ENCODE measurements at places on chromosomes 3 and 15.

DNA sequence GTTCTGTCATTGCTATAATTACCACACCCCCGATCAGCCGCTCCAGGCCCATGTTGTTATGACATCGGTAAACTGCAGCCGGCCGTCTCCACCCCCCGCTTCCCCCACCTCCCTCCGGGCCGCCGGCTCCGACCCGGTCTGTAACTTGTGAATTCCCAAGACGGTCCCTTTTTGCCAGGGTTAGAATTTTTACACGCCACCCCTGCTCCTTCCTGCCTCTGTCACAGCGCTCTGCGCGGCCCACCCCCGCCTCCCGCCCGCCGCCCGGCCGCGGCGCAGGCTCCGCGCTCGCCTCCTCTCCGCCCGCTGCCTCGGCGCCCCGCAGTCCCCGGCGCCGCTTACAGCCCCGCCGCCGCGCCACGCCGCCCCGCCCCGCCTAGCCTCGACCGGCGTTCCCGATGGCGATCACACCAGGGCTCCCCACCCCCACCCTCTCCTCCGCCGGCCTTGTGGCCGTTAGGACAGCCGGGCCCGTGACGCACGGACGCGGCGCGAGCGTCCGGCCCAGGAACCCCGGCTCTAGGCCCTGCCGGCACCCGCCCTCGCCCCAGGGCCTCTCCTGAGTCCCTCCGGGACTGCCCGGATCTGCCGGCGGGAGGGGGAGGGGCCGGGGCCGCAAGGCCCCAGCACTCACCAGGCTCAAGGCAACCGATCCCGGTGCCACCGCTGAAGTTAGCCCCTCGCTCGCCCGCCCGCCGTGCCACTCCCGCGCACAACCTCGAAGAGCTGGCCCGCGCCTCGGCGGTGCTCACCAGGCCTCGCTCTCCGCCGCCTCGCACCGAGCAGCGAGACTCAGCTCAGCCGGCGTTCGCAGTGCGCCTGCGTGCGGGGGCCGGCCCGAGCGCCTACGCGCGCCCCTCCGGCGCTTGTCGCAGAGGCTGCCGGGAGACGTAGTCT lies at the start of gene KPNA1:
Gene KPNA1, minus strand, starts transcription at position 817 of the 897 bp plus-strand sequence. CDS start 18,374 bp downstream, outside the sequence.
- DNase-seq, result peak; percentile 87
- H3K27ac ChIP-seq, result peak within 1 kb of the TSS; percentile 96
- peak within 1 kb of the TSS; percentile 95 for H3K4me3 ChIP-seq
- peaks cover 37% of the 10 kb centered on the region for H3K4me1 ChIP-seq

DNA sequence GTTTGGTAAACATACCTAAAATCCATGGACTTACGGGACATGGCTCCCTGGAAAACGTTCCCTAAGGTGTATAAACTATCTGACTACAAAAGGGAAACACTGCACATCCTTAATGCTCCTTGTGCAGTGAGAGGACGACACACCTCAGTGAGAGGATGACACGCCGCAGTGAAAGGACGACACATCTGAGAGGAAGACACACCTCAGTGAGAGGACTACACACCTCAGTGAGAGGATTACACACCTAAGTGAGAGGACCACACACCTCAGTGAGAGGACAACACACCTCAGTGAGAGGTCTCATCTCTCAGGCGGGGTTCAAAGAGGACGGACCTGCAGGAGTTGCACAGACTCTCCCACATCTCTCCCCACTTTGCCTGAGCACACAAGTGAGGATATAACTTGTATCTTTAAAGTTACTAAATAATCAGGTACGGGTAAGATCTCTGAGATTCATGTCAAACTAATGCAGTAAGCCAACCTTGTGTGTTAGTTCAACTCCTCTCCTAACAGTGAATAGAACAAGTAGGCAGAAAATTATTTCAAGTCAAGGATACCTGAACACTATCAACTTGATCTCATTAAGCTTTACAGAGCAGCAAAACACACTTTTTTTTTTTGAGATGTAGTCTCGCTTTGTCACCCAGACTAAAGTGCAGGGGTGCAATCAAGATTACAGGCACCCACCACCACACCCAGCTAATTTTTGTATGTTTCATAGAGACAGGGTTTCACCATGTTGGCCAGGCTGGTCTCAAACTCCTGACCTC lies 32.1 kb downstream of the HERC2 start:
- H3K36me3 ChIP-seq, result peaks cover 85% of the 10 kb centered on the region
- DNase-seq, result no peak
- peaks cover 29% of the 10 kb centered on the region for H3K4me1 ChIP-seq
- peaks cover 3% of the 10 kb centered on the region for H3K27me3 ChIP-seq
- H3K27ac ChIP-seq, result no peak overlapping the region
- H3K4me3 ChIP-seq, result no peak overlapping the region

DNA sequence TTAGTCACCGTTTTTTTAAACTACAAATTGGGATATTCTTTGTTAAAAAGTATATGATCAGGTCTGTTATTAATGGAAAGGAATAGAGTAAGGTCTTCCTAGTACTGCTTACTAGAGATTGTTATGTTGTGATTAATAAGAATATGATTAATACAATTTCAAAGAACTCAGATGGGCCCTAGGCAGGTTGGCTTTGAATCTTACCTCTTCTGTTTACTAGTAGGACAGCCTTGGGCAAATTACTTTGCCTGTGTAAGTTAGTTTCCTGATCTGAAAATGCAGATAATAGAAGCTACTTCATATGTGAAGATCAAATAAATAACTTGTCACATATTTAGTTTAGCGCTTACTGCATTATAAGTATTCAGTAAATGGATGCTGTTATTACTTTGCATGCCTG lies 6.9 kb downstream of the GFM1 start:
- no peak overlapping the region for H3K27ac ChIP-seq
- H3K27me3 ChIP-seq, result no peaks in the 10 kb centered on the region
- no peak for DNase-seq
- peaks cover 3% of the 10 kb centered on the region for H3K4me1 ChIP-seq
- H3K4me3 ChIP-seq, result no peak overlapping the region

- no peaks in the 10 kb centered on the region for H3K27me3 ChIP-seq
- H3K36me3 ChIP-seq, result no peaks in the 10 kb centered on the region
- no peak overlapping the region for H3K4me3 ChIP-seq
- H3K27ac ChIP-seq, result no peak overlapping the region
Measured at GRCh38 chr3:117355566-117355965, 646.0 kb downstream of the TUSC7 start.

DNA sequence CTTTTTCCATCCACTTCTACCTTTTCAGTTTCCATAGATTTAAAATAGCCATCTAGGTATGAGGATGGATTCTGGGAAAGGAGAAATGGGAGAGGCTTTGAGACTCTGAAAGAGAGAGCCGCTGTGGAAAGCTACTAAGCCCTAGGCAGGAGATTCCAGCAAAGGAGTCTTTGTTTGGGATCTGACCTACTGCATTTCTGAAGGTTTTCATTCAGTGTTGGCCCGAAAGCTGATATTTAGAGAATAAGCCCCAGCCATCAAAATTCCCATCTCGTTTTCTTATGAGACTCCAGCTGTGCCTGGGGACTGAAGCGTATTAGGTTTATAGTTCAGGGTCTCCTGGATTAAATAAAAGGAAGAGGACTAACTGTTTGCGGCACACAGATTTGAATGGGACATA lies 19.5 kb downstream of the LIPH start:
- no peak overlapping the region for H3K4me3 ChIP-seq
- H3K27ac ChIP-seq, result no peak overlapping the region
- peaks cover 7% of the 10 kb centered on the region for H3K4me1 ChIP-seq
- H3K36me3 ChIP-seq, result no peaks in the 10 kb centered on the region
- H3K27me3 ChIP-seq, result peaks cover 16% of the 10 kb centered on the region

DNA sequence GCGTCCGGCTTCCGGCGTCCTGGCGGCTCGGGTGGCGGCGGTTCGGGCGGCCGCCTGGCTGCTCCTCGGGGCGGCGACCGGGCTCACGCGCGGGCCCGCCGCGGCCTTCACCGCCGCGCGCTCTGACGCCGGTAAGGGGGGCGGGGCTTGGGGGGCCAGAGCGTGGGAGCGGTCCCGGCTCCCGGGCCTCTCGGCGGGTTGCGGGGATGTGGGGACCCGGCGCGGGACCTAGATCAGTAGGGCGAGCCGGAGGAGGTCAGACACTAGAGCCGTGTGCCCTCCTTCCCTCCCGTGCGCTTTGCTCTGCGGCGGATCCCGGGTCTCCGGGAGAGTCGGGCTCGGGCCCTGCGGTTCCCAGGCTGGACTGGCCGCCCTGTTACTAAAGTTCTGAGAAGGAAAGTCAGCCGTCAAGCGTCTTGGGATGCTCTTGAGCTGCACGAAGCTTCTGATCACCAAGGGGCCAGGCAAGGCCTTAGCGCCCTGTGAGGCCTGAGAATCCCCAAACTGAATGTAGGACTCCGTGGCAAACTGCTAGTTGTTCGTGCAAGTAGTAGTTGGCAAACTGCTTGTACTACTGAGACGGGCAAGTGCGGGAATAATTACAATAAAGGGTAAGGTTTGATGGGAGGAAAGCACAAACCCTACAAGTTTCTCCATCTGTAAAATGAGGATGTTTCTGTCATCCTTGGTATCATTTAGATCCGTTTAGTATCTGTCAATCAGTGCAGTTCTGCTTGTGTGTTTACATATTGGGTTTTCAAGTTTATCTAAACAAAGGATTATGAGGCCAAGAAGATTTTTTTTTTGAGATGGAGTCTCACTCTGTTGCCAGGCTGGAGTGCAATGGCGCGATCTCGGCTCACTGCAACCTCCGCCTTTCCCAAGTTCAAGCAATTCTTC lies 587 bp downstream of the PIGX start:
- H3K27ac ChIP-seq, result peak overlapping the region; percentile 51
- DNase-seq, result peak; percentile 82
- H3K4me3 ChIP-seq, result peak overlapping the region; percentile 85
- H3K4me1 ChIP-seq, result peaks cover 28% of the 10 kb centered on the region
- H3K27me3 ChIP-seq, result peaks cover 10% of the 10 kb centered on the region
- peaks cover 9% of the 10 kb centered on the region for H3K36me3 ChIP-seq

DNA sequence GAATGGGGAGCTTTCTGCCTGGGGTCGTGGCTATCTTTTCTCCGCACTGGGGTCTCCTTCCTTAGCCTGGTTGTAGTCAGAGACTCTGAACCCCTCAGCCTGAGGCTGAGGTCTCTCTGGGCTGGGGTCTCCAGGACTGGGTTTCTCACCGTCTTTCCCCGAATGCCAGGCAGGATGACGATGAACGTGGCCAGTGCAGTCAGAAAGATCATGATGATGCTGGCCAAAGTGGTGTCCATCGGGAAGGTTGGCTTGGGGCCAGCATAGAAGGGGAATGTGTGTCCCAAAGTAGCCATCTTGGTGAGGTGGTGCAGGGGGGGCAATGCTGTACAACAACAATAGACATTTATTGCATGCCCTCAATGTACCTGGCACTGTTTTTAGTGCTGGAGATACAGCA lies 7.0 kb downstream of the DUOXA1 start:
- H3K4me3 ChIP-seq, result no peak overlapping the region
- H3K36me3 ChIP-seq, result no peaks in the 10 kb centered on the region
- DNase-seq, result no peak
- H3K27ac ChIP-seq, result no peak overlapping the region
- peaks cover 10% of the 10 kb centered on the region for H3K4me1 ChIP-seq
- H3K27me3 ChIP-seq, result peaks cover 95% of the 10 kb centered on the region

GRCh38 chr3:7657214-7658112 lies 796.5 kb downstream of the GRM7 start:
- no peaks in the 10 kb centered on the region for H3K36me3 ChIP-seq
- H3K27me3 ChIP-seq, result peaks cover 3% of the 10 kb centered on the region
- H3K4me3 ChIP-seq, result no peak overlapping the region

DNA sequence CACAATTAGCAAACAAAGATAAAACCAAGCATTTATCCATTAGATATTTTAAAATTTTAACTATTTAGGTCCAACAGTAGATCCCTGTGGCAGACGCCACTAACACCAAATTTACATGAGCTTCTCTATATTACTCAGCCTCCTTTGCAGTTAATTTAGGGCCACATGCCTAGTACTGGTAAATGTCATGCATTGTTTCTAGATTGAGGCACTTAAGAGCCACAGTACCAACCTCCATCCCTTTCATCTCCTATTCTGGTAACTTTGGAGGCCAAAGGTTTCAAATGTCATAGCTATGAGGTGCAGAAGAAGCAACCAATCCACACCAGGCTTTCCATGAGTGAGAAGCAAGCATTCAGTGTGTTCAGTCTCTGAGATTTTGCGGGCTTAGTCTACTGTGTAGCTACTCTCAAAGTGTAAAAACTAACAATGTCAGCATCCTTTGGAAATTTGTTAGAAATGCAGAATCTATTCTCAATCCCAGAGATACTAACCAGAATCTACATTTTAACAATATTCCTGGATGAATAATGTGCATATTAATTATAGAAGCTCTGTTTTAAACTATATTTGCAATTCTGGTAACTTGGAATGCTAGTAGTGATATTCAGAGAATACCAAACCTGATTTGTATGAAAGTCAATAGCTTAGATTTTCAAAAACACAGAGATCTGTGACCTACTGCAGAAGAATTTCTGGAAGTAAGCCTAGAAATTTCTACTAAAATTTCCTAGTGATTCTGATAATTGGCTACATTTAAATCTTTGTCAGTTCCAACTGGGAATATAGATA lies 206.3 kb upstream of the CD96 start:
- H3K27ac ChIP-seq, result no peak overlapping the region
- no peak for DNase-seq
- no peak overlapping the region for H3K4me3 ChIP-seq
- H3K27me3 ChIP-seq, result peaks cover 4% of the 10 kb centered on the region
- no peaks in the 10 kb centered on the region for H3K36me3 ChIP-seq

DNA sequence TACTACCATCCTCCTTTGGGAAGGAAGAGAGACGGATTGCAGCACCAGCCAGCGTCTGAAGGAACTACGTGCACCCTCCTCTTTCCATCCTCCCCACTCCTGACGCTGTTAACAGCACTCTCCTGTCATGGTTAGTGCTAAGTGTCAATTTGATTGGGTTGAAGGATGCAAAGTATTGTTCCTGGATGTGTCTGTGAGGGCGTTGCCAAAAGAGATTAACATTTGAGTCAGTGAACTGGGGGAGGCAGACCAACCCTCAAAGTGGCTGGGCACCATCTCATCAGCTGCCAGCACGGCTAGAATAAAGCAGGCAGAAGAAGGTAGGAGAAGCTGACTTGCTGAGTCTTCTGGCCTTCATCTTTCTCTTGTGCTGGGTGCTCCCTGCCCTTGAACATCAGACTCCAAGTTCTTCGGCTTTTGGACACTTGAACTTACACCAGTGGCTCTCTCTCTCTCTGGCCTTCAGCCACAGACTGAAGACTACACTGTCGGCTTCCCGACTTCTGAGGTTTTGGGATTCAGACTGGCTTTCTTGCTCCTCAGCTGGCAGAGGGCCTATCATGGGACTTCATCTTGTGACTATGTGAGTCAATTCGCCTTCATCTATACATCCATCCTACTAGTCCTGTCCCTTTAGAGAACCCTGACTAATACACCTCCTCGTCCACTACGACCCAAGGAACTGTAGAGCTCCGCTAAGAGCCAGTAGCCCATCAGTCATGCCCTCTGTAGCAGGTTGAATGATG lies 128.2 kb upstream of the HES1 start:
- H3K4me1 ChIP-seq, result peaks cover 63% of the 10 kb centered on the region
- peaks cover 30% of the 10 kb centered on the region for H3K27me3 ChIP-seq
- no peak overlapping the region for H3K27ac ChIP-seq
- H3K4me3 ChIP-seq, result no peak overlapping the region
- H3K36me3 ChIP-seq, result no peaks in the 10 kb centered on the region

DNA sequence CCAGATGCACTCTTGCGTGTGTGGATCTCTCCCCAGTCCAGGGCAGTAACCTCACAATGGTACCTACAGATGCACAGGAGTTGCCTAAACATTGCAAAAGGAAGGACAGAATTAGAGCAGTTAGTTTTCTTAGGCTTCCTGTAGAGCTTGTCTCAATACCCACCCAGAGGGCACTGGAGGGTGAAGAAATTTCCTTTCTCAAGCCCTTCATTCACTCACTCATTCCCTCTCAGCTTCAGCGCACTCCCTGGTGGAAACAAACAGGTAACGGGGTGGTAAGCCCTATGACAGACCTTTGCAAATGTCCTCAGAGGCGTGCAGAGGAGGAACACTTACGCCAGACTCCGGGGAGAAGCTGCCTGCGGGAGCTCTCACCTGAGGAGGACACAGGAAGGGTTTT lies 267.4 kb upstream of the HES1 start:
- no peak for DNase-seq
- peaks cover 62% of the 10 kb centered on the region for H3K27me3 ChIP-seq
- peaks cover 39% of the 10 kb centered on the region for H3K4me1 ChIP-seq
- no peak overlapping the region for H3K27ac ChIP-seq

Measured in nephron progenitor cell (in vitro differentiated cells).